ENCODE measurements at places on chromosomes 5 and 9. TPM values are rescaled to one million over a fixed set of nuclear protein-coding genes. Genes with fewer than 3 reads are reported as not detected.

MORN5 gene
- polyA plus RNA-seq: 3.0 TPM

MEIKIN gene
- polyA plus RNA-seq: not detected

PCDHGA8 gene
- polyA plus RNA-seq: 0.58 TPM

GPX8 gene
- polyA plus RNA-seq: 83.1 TPM

RGS3 gene
- polyA plus RNA-seq: 49.8 TPM

MYOZ3 gene
- polyA plus RNA-seq: 6.6 TPM

ZBTB43 gene
- polyA plus RNA-seq: 18.1 TPM

DNA sequence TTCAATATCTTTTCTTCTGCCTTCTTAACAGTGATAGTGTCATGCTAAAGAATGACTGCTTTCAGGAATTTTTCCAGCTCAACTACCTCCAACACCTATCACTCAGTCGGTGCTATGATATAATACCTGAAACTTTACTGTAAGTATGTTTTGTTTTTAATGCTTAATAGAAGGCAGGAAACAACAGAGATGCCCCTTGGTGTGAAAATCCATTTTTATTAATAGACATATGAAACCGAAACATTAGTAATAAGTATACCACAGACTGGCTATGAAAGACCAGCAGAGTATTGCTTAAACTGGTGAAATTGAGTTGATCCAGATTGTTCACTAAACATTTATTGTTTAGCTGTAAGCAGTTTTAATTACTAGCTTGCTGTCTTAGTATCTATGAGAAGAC, 25.2 kb downstream of the SKP2 start:
- no peak for DNase-seq

GRCh38 chr5:111229871-111230810, 6.0 kb downstream of the CAMK4 start:
- no peak for DNase-seq

DNA sequence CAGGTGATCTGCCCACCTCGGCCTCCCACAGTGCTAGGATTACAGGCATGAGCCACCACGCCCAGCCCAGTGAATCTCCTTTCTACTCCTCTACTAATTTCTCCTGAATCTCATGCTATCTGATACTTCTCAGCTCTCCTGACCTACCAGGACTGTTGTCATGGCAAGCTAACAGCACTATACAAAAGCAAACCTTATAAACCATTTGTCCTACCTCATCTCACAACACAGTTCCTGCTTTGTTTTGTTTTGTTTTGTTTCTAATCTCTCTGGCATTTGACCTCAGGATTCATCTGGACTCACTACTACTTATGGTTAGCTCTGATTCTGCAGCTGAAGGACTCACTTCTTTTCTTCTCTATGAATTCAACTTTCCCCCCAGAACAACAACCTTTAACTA, 734.8 kb downstream of the TLE1 start:
- DNase-seq: no peak

DNA sequence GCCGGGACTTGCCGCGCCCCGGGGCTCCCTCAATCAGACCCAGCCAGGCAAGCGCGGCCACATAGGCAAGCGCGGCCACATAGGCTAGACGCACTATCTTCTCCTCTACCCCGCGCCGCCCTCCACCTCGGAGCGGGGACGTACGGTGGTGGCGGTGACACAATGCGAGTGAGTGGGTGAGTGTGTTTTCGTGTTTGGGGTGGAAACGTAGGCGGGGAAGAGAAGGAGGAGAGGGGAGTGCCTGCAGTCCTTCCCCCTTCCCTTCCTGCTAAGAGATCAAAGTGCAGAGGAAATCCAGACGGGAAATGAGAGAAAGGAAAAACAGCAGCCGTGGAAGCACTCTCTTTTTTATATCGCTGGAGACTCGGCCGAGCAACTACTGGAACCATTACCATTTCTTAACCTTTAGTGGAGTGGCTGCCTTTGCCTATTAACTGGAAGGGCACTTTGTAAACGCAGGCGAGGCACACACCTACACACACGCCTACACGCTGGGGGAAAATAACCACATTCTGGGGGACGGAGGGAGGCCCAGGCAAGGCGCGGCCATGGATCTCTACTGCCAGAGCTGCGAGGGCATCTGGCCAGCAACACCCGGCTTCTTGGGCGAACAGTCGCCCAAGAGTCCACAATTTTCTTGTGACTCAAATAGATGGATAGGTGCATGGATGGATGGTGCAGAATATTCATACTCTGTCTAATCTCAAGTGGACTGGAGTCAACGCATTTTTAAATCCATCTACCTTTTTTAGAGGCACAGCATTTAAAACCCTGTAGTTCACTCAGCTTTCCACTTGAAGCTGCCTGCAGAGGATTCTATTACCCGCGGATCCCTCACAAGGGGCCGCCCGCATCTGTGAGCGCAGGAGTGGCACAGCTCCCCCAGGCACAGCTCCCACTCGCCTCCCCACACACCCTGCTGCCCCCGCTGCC, 2.1 kb downstream of the EDIL3 start:
- no peak for DNase-seq

DNA sequence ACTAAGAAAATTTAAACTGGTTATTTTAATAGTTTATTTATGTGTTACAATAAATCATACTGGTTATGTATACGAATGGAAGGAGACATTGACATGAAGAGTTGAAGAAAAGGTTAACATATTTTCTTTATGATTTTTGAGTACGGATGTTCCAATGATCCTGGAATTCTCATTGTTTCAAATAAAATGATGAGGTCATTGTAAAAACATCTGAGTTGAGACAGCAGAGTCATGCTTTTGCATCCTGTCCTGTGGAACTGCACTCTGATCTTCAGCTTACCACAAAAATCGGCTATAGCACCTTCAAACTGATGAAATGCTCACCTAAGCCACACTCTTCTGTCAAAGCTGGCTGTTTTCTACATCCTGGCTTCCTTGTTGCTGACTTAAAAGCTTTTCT, 67.8 kb downstream of the PTCD2 start:
- DNase-seq: no peak

- no peak for DNase-seq
These were observed 1.9 kb downstream of the RAB24 start for GRCh38 chr5:177301503-177302165.

GRCh38 chr9:112665347-112665746, 52.6 kb downstream of the INIP start:
- no peak for DNase-seq

- DNase-seq: no peak
These were observed 62.7 kb downstream of the RGMB start for GRCh38 chr5:98836175-98836574.

- DNase-seq: no peak
These were observed 27.0 kb downstream of the GRIN3A start for GRCh38 chr9:101711330-101711941.

DNA sequence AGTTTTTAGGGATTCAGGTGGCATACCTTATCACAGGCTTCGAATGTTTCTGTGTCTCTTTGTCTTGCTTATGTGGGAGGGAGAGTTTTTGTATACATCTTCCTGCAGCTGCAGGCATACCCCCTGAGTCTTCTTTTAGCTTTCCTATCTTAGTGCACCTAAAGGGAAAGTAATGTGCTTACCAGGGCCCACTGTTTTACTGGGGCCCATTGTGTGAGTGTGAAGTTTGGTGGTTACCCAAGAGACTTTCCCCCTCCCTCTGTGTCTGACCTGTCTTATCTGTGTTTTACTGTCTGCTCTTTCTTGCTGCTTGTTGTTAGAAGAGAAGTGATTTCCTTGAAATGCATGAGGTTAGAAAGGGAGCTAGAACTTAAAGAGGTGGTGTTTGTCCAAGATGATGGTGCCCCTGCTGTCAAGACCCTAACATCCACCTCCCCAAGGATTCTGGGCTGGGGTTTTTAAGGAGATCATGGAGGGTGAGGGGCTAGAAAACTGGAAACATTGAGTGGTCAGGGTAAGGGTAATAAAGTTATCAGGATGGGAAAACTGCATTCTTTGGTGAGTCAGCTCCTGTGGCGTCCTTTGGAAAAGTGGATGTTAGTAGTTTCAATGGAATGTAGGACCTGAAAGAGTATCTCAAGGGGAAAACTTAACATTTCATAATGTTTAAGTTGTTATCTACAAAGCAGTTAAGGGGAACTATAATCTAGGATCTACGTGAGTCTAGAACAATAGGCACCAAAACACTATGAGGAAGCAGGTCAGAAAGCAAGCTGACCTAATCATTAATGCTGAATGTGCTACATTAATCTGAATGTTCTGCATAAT, 583.5 kb upstream of the TUSC1 start:
- DNase-seq: no peak

GRCh38 chr9:35757226-35757891, 3.3 kb upstream of the MSMP start:
- DNase-seq: peak; percentile 44

- DNase-seq: peak; percentile 55
These were observed 35.0 kb downstream of the IPPK start for GRCh38 chr9:92634712-92635605.
